ENCODE measurements at places on chromosomes 6 and 20. TPM values are rescaled to one million over a fixed set of nuclear protein-coding genes. Genes with fewer than 3 reads are reported as not detected.

- peaks cover 36% of the 10 kb centered on the region for H3K4me1 ChIP-seq
- H3K27me3 ChIP-seq, result no peaks in the 10 kb centered on the region
- H3K4me3 ChIP-seq, result no peak overlapping the region
- H3K36me3 ChIP-seq, result no peaks in the 10 kb centered on the region
- no peak overlapping the region for H3K27ac ChIP-seq
- DNase-seq, result no peak
Measured at GRCh38 chr6:135145063-135145800, 35.9 kb upstream of the MYB start.

DNA sequence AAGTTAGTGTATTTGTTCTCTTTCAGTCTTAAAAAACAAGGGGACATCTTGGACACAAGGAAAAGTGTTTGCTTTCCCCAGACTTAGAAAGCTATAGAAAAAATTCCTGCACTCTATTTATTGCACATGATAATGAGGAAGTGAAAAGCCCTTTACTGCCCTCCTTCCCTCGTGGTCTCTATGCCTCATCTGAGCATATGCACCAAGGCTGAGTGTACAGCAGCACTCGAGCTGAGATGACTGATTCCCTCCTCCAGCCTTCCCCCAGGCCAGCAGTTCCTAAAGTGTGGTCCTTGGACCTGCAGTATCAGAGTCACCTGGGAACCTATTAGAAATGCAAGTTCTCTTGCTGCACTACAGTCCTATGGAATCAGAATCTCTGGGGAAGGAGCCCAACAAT is 14.3 kb upstream of the LAMP5 start:
- no peaks in the 10 kb centered on the region for H3K4me1 ChIP-seq
- no peak for DNase-seq
- peaks cover 3% of the 10 kb centered on the region for H3K27me3 ChIP-seq
- H3K27ac ChIP-seq, result no peak overlapping the region
- H3K36me3 ChIP-seq, result no peaks in the 10 kb centered on the region

The WFDC10B gene
- not detected for total RNA-seq

DNA sequence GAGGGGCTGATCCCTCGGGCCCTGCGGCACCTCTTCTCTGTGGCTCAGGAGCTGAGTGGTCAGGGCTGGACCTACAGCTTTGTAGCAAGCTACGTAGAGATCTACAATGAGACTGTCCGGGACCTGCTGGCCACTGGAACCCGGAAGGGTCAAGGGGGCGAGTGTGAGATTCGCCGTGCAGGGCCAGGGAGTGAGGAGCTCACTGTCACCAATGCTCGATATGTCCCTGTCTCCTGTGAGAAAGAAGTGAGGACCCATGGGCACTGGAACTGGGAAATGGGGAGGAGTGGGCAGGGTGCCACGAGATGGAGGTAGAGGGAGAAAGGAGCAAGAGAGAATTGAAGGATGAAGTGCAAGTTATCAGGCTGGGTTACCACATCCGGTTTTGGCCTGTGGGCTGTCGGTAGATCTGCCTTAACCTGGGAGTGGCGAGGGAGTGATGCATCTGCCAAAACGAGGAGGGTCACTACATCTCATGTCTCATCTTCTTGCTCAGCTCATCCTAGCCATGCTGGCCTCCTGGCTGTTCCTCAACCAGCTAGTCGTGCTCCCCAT is 5.4 kb upstream of the PHF1 start:
- peaks cover 9% of the 10 kb centered on the region for H3K4me1 ChIP-seq
- peaks cover 40% of the 10 kb centered on the region for H3K36me3 ChIP-seq
- DNase-seq, result no peak
- H3K4me3 ChIP-seq, result no peak overlapping the region

DNA sequence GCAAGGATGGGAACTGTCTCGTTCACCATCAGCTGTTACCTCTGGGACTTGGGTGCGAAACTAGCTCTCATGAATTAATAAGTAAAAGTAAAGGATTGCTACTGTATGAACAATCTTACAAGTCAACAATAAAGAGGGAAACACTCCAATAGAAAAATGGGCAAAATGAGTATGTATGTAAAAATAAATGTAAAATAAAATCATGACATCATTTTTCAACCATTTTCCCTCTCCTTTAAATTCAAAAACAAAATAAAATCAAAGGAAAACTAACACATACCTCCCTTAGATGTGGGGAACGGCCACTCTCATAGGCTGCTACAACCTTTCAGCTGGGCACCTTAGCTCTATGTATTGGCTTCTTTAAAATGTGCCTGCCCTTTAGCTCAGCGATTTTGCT is 389.7 kb upstream of the ARID1B start:
- H3K36me3 ChIP-seq, result no peaks in the 10 kb centered on the region
- H3K4me3 ChIP-seq, result no peak overlapping the region

DNA sequence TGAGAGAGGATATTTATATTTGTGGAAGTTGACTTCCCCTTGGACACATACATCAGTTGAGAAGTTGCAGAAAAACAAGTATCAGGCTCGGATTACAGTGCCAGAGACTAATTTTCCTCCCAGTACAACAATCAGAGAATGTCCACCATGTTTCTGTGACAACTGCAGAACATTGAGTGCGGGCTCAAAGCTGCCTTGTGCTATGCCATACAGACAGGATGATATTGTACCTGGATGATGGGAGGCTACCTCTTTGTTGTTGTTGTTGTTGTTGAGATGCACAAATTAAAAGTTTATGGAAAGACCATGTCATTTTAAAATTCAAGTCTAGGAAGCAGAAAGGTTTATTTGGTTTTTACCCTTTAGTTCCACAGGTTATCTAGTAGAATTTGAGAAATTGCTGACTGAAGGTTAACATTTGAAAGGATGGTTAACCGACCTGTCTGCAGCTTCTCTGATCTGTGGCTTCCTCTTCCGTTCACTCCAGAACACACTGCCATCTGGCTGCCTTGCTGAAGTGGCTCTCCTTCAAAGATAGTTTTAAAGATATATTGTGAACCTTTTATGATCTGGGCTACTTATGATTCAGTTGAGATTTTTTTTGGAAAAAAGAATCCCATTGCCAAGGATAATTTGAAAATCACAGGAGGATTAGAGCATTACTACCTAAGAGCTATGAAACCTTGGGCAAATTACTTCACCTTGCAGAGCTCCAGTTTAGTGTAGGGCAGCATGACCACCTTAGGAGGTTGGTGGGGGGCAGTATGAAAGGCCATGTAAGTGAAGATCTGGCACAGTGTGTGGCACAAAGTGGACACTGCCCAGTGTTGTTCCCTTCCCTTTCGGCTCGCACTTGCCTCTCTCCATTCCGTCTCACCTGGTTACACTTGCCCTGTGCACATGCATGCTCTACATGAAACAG is 15.9 kb downstream of the TMEM200A start:
- H3K4me3 ChIP-seq, result no peak overlapping the region
- no peaks in the 10 kb centered on the region for H3K27me3 ChIP-seq
- peaks cover 22% of the 10 kb centered on the region for H3K4me1 ChIP-seq
- no peaks in the 10 kb centered on the region for H3K36me3 ChIP-seq

DNA sequence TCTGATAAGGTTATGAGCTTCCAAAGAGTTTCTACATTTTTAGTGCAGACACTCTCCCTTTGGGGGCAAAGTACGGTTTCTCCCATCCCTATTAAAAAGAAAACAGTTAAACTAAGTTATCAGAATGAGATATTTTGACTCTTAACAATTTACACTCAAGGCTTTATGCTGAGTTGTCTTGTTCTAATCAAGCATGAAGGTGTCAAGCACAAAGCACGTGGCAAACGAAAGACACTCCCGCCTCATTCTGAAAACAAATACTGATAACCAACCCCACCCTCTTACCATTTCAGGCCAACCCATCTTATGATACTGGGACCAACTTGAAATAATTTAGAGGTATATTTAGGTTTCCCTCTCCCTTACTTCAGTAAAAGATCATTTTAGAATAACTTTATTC is 24.3 kb downstream of the OR14J1 start:
- no peak for DNase-seq
- H3K27me3 ChIP-seq, result no peaks in the 10 kb centered on the region
- H3K27ac ChIP-seq, result no peak overlapping the region
- H3K4me3 ChIP-seq, result no peak overlapping the region

DNA sequence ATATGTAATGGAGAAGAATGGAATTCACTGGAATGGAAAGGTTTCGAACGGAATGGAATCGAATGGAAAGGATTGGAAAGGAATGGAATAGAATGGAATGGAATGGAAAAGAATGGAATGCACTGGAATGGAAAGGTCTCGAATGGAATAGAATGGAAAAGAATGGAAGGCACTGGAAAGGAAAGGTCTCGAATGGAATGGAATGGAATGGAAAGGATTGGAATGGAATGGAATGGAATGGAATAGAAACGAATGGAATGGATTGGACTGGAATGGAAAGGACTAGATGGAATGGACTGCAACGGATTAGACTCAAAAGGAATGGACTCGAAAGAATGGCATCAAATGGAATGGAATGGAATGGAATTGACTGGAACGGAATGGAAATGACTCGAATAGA is 20.5 kb upstream of the DEFB115 start:
- H3K27ac ChIP-seq, result no peak overlapping the region
- DNase-seq, result no peak
- no peaks in the 10 kb centered on the region for H3K36me3 ChIP-seq
- H3K4me3 ChIP-seq, result no peak overlapping the region
- H3K4me1 ChIP-seq, result no peaks in the 10 kb centered on the region

- H3K27ac ChIP-seq, result no peak overlapping the region
- H3K4me3 ChIP-seq, result no peak overlapping the region
- no peaks in the 10 kb centered on the region for H3K27me3 ChIP-seq
- DNase-seq, result no peak
Measured at GRCh38 chr20:38945012-38945411, 17.1 kb upstream of the DHX35 start.

The LHFPL5 gene
- not detected for total RNA-seq

GRCh38 chr6:158909938-158910337 is 90.1 kb downstream of the RSPH3 start:
- no peaks in the 10 kb centered on the region for H3K27me3 ChIP-seq
- DNase-seq, result peak; percentile 32
- H3K27ac ChIP-seq, result no peak overlapping the region
- peaks cover 27% of the 10 kb centered on the region for H3K4me1 ChIP-seq
- no peak overlapping the region for H3K4me3 ChIP-seq

The AGER gene
- 8.5 TPM for total RNA-seq

The DAAM2 gene
- 1.1 TPM for total RNA-seq

DNA sequence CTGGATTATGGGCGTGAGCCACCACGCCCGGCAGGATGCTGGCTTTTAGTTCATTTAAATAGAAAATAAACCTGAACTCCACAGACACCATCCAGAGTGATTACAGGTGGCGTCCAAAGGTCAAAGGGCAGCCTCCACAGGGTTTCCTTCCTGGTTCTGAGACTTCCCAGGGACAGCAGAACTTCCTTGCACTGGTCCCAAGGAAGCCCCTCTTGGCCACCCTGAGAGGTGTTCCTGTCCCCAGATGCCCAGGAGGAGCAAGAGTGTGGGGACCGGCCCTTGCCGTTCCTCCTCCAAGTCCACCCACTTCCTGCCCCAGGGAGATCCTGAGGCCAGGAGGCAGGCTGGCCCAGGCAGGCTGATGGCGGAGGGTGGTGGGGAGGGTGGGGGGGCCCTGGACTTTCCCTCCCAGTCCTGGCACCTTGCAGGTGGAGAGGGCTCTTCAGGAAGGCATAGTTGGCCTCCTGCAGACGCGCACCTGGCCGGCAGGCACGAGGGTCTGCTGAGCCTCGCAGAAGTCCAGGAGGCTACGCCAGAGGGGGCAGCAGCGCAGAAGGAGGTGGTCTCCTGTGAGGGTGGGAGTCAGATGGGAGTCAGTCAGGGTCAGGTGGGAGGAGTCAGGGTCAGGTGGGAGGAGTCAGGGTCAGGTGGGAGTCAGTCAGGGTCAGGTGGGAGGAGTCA is 5.0 kb downstream of the FNDC11 start:
- no peaks in the 10 kb centered on the region for H3K27me3 ChIP-seq
- peaks cover 16% of the 10 kb centered on the region for H3K36me3 ChIP-seq
- H3K4me3 ChIP-seq, result no peak overlapping the region
- no peak overlapping the region for H3K27ac ChIP-seq

The RAET1L gene
- 0.28 TPM for total RNA-seq

- H3K27me3 ChIP-seq, result no peaks in the 10 kb centered on the region
- no peak for DNase-seq
- no peak overlapping the region for H3K27ac ChIP-seq
- H3K36me3 ChIP-seq, result no peaks in the 10 kb centered on the region
Measured at GRCh38 chr6:53813096-53813495, 18.3 kb downstream of the LRRC1 start.

GRCh38 chr20:20568604-20569205 is 143.7 kb downstream of the RALGAPA2 start:
- DNase-seq, result peak; percentile 12
- no peaks in the 10 kb centered on the region for H3K4me1 ChIP-seq
- no peaks in the 10 kb centered on the region for H3K36me3 ChIP-seq
- H3K27ac ChIP-seq, result no peak overlapping the region

The PSORS1C2 gene
- total RNA-seq, result not detected

DNA sequence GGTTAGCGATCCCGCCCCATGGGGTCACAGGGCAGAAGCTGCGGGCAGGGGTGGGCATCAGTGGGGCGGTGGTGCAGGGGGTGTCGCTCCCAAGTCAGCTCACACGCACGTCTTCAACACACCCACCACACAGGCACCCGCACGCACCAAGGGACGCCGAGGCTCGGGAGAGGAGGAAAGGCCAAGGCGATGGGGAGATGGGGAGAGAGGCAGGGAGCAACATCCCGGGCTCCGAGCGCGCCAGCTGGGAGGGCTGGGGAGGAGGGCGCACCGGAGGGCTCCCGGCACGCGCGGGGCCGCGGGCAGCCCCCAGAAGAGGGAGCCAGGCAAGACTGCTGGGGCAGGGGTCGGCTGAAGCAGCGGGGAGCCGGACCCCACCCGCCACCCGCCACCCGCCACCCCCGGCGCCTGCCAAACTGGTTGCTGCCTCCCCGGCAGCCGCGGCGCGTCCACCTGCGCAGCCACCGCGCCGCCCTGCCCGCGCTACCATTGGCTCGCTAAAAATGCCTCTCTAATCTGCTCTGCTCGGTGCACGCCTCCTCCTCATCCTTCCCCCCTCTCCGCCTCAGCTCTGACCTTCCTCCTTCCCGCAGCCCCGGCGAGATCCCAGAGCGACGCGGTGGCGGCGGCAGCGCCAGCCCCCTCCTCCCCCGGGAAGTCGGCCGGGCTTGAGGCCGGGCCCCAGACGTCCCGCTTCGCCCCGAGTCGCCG is at the start of gene PACSIN1:
PACSIN1 (plus strand) TSS at position 546 of the 711 bp plus-strand sequence. CDS start 60,230 bp downstream, outside the sequence.
- H3K36me3 ChIP-seq, result no peaks in the 10 kb centered on the region
- H3K27me3 ChIP-seq, result peaks cover 37% of the 10 kb centered on the region
- H3K4me1 ChIP-seq, result no peaks in the 10 kb centered on the region
- no peak within 1 kb of the TSS for H3K4me3 ChIP-seq
- no peak within 1 kb of the TSS for H3K27ac ChIP-seq
- DNase-seq, result no peak

Data from thymus (tissue), 14 donors.